GM20000 (cell line): ENCODE measurements at places on chromosomes 4 and X.

GRCh38 chr4:116847616-116848015 lies 237.8 kb downstream of the TRAM1L1 start:
- DNase-seq: no peak

DNA sequence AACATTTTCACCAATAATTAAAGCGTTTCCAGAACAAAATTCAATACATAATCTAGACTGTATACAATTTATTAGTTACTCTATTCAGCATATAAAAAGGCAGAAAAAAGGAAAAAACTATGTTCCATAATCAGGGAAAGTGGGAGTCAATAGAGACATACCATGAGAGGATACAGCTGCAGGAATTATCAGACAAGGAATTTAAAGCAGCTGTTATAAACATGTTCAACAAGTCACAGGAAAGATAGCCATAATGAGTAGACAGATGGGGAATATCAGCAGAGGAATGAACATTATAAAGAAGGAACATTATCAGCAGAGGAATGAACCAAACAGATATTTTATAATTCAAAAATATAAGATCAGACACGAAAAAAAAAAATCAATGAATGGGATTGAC lies 500.6 kb upstream of the RPS6KA3 start:
- no peak for DNase-seq

DNA sequence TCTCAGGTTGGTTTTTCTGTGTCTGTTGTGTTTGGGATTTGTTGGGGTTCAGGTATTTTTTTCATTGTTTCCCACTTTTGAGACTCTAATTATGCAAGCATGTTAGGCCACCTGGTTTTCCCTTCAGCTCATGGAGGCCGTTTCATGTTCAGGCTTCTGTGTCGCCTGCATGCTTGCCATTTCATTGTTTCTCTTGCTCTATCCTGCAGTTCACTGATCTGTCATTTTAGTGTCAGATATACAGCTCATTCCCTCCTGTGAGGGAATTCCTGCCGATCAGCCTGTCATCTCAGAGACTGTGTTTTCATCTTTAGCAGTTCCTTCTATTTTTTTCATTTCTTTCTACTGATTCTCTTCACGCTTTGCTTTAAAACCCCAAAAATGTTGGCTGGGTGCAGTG lies 49.4 kb upstream of the HGFAC start:
- no peak for DNase-seq

GRCh38 chr4:70704215-70704930 lies 16.0 kb downstream of the UTP3 start:
- peak; percentile 89 for DNase-seq

- DNase-seq: no peak
Observed at GRCh38 chrX:23398570-23398969, 63.9 kb downstream of the PTCHD1 start.

DNA sequence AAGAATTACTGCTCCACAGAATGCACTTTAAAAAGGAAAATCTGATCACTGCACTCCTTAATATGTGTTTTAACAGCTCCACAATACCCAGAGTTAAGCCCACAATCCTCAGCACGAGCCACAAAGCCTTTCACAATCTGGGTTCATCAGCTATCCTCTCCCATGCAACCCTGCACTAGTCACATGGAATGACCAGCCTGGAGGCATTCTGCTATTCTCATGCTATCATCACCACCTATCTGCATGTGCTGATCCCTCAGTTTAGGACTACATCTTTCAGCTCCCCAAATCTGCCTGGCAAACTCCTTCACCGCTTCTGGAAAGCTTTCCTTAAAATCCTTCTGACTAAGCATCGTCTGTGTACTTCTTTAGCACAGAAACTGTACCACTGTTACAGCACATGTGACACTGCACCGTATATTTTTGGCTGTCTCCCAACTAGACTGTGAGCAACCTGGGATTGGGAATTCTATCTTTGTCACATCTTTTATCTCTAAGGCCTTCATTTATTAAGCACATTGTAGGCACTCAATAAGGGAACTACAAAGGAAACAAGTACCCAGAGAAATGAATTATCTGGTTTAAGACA lies 18.3 kb upstream of the EIF1AX start:
- DNase-seq: no peak

DNA sequence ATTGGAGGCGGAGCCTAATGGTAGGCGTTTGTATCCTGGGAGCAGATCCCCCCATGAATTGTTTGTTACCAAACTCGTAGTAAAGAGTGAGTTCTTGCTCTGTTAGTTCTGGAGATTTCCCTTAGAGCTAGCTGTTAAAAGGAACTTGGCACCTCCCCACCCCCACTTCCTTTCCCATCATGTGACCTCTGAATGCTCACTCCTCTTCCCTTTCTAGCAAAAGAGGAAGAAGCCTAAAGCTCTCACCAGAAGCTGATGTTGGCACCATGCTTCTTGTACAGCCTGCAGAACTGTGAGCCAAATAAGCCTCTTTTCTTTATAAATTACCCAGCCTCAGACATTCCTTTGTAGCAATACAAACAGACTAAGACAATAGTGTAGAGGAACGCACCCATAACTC lies 13.8 kb upstream of the ATOH1 start:
- DNase-seq: no peak

GRCh38 chr4:172881645-172882044 lies 287.0 kb upstream of the GALNT7 start:
- no peak for DNase-seq

- no peak for DNase-seq
Observed at GRCh38 chr4:186838295-186838694, 114.6 kb upstream of the FAT1 start.

DNA sequence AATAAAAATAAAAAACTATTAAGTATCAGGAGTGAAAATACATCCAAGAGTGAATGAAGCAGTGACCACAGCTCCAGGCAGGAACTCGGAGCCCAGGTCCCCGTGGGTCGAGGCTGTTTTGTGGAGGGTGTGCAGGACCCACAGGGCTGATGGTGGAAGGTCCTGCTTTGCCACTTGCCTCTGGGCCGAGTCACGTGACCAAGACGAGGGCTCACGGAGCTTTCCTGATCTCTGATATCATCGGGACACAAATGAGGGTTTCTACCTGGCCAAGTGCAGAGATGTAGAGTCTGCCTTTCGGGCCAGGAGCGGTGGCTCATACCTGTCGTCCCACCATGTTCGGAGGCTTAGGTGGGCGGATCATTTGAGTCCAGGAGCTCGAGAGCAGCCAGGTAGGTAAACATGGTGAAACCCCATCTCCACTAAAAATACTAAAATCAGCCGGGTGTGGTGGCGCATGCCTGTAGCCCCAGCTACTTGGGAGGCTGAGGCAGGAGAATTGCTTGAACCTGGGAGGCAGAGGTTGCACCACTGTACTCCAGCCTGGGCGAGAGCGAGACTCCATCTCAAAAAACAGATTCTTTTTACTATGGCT lies 7.2 kb downstream of the SLC25A6 start:
- DNase-seq: no peak

DNA sequence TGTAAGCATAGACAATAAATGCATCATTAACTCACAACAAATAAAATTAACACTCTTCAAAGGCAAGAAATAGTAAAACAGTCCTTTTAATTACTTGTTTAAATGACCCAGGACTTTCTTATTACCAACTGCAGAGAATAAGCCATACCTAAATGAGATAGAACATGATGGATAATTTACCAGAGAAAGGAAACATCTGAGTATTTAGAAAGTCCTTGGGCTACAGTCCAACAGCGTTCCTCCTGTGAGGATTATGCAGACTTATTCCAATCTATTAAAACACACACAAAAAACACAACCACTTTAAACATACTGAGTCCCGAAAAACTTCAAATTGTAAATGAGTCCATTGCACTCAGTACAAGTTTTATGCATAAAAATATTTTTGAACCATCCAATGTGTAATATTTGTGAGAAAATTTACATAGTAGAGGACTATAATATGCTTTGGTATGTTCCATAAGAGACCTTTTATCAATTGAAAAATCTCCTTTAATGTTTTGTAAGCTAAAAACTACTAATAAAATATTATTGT lies 129.2 kb downstream of the NR3C2 start:
- DNase-seq: no peak

GRCh38 chr4:37803348-37803973 lies 23.0 kb upstream of the PGM2 start:
- peak; percentile 53 for DNase-seq

- DNase-seq: no peak
Observed at GRCh38 chr4:60173103-60173502, 1027.0 kb upstream of the ADGRL3 start.

GRCh38 chr4:165118256-165118909 lies 5.7 kb upstream of the TMEM192 start:
- DNase-seq: peak; percentile 51

GRCh38 chrX:124211312-124211942 lies 121.0 kb upstream of the TEX13D start:
- DNase-seq: peak; percentile 32

DNA sequence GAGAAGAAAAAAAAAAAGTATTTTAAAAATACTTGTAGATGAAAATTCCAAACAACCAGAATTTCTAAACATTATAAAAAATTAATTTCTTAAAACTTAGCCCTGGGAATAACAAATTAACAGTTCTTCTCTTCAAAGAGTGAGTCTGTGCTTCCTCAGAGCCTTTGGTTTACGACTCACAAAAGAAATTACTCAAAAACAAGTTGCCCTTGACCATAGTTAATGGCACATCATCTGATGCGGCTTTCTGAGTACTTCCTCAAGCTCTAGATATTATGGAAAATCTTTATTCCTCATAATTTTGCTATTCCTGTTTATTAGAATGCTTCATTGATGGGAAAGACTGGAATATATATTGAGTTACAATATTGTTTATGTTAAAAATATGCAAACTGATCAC lies 23.7 kb downstream of the TAPT1 start:
- DNase-seq: no peak

GRCh38 chrX:71053217-71053621 lies 14.9 kb downstream of the SNX12 start:
- DNase-seq: peak; percentile 66

DNA sequence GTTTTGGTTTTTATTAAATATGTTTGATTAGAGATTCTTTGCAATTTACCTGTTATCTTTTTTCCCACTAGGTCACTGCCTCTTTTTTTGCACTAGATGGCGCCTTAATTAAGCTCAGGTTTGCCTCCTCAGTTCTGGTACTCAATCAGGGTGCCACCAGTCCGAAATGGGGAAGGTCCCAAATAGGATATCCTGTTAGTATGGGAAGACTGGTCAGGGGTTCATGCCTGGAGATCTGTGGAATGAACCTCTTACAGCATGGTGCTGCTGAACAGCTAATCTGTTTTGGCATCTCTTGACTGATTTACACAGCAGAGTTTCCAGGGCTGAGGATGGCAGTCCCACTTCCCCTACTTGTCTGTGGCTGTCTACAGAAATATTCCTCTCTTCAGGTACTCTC lies 24.2 kb upstream of the VSIG1 start:
- DNase-seq: peak; percentile 12

DNA sequence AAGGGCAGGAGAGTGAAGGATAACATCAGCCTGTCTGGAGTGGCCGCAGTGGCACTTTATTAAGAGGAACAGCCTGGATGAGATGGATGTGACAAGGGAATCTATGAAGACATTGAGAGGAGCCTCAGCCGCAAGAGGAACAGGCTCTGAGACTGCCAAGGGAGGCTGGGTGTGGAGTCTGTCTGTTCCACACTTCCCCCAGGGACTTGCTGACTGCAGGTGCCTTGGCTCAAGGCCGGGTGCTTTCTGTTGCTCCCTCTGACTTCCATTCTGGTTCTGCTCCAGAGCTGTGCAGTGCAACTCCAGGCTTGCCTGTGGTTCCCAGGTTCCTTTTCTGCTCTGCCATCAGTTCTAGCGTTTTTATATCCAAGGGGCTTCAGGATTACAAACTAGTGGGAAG lies 54.6 kb downstream of the FRMPD3 start:
- DNase-seq: no peak

- no peak for DNase-seq
Observed at GRCh38 chr4:185716577-185717376, 95.2 kb downstream of the SORBS2 start.

DNA sequence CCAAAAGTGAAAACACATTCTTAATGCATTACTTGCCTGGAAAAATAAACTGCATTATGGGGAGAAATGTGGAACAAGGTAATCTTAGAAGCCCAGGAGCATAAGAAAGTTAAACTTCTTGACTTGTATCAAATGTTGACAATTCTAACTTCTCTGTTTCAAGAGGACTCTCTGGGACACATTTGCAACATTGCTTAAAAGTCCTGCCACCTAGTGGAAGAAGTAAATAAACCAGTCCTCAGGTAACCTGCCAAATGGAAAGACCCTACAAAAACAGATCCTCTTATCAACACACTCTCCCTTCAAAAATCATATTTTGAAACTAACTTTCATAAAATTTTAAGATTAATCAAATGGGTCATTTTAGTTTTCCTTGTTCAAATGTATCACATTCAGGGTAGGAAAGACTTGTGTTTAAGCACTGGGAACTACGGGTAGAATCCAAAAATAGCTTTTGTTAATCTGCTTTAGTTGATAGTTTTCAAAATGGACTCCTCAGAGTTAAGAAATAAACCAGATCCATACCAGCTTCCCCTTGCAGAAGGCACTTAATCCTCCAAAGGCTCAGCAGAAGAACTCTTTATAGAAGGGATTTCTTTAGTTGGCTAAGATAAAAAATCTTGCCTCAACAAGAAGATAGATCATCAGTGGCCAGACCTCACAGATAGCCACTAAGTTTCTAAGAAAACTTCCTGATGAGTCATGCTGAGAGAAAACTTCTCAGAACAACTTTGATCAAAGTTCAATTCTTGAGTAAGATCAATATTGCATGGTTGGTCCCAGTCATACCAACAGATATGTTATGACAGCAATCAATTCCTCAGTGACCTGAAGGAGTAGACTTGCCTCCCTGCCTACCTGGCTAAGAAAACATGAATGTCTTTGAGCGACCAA lies 141.7 kb downstream of the HHIP start:
- DNase-seq: peak; percentile 43

GRCh38 chrX:131264053-131264452 lies 25.1 kb downstream of the IGSF1 start:
- DNase-seq: no peak

- DNase-seq: no peak
Observed at GRCh38 chr4:112448306-112449132, 67.5 kb downstream of the NEUROG2 start.

- DNase-seq: no peak
Observed at GRCh38 chr4:140662082-140662869, 93.5 kb upstream of the UCP1 start.
